ENCODE measurements at places on chromosomes 5 and 9.

- DNase-seq: no peak
These were observed 102.8 kb upstream of the ADAMTSL1 start for GRCh38 chr9:18371141-18371540.

- no peak for DNase-seq
These were observed 175.1 kb upstream of the OTULINL start for GRCh38 chr5:14406554-14406849.

DNA sequence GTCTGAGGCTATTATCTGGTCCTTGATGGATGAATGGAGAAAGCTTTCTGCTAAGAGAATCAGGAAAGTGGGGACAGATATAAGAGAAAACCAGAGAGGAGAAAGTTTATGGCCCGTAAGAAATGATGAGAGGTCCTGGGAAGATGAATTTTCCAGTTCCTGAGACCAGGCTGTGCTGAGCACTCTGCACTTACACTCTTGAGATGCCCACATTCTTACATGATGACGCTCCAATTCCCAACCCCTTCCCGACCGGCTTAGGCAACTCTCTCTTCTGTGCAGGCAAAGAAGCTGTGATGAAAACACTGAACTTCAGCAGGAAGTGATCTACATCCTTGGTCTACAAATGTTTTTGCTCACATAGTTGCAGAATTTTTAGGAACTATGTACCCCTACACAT, 417.0 kb downstream of the ARHGEF28 start:
- no peak for DNase-seq

DNA sequence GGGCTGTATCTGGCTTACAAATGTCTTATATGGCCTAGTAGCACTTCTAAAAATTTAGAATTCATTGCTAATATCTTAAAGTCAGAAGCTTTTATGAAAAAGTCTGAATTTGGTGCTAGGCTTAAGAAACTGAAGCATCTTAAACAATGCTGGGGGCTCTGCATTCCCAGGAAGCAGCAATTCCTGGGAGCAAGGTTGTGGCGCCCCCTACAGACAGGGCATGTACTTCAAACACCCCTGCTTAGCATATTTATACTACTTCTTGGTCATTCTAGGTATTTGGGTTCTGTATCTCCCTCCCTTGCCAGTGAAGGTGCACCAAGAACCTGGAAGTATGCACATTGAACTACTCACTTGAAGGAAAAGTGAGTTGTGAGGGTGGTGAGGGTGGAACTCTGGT, 64.6 kb upstream of the GRIA1 start:
- DNase-seq: no peak

GRCh38 chr9:136081826-136082495, 13.1 kb downstream of the NACC2 start:
- DNase-seq: no peak

GRCh38 chr5:161342886-161343285, 203.6 kb downstream of the GABRB2 start:
- DNase-seq: no peak

- no peak for DNase-seq
These were observed 164.5 kb upstream of the S1PR3 start for GRCh38 chr9:88826771-88827181.
